COLO829 (cell line): ENCODE measurements at places on chromosomes 2 and 18.

DNA sequence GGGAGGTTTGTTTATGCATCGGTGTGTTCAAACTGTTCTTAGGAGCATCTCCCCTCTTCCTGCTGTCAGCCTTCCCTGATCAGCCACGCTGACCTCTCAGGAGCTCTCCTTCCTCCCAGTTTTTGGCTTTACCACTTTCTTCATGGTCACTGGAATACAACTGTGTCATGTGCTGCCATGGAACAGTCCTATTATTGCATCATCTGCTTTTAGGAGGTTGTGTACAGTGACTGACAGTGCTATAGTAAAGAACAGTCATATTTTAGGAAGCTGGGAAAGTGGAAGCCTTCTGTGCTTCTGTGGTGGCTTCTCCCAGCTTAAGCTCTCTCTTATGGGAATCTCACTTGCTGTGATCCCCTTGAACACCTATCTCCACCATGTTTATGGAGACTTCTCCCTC is 165.5 kb downstream of the TPGS2 start:
- no peak for DNase-seq

- DNase-seq, result no peak
These were observed 230.7 kb downstream of the ZNF516 start for GRCh38 chr18:76264198-76264875.

DNA sequence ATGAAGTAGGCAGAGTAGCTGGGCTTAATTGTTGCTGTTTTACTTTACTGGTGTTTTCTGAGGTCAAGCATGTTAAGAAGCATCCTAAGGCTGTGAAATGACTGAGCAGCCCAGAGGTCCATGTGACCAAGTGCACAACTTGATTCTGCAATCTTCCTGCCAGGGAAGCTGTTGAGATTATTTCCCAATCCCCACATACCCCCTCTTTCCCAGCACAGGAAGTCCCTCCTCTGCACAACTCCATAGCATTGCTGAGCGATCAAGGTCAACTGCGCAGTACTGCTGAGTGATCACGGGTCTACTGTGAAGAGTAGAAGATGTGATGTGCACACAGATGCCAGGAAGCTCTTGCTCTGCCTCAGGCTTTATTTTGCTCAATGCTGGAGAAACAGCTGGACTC is 105.8 kb downstream of the GALNT14 start:
- no peak for DNase-seq

GRCh38 chr18:34880882-34881834 is 160.1 kb upstream of the MAPRE2 start:
- DNase-seq, result peak; percentile 19

DNA sequence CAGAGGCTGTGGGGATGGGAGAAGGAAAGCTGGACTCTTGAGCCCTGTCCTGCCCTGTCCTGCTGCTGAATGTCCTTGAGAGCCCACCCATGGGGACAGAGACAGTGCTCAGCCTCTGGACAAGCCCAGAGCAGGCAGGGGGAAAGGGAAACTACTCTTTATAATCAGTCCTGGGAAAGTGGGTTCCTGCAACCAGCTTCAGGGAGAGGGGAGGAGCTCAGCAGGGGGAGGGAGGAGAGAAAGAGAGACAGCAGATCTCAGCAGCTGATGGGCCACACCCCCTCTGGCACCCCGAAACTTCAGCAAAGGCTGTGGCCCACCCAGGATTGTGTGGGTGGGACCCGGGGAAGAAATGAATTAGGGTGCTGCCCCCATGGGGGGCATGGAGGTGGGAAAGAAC is 11.6 kb downstream of the ECEL1 start:
- DNase-seq, result no peak

DNA sequence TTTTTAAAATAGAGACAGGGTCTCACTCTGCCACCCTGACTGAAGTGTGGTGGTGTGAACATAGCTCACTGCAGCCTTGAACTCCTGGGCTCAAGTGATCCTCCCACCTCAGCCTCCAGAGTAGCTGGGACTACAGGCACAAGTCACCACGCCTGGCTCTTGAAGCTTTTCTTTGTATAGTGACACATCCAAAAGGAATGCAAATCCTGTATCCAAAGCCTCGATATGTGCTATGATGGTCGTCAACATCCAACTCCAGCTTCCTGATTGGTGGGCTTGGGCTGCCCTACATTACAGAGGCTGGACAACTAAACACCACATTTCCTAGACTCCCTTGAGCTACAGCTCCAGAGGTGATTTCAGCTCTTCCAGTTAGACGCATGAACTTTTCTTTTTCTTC is 101.7 kb upstream of the PGAP1 start:
- DNase-seq, result peak; percentile 21

DNA sequence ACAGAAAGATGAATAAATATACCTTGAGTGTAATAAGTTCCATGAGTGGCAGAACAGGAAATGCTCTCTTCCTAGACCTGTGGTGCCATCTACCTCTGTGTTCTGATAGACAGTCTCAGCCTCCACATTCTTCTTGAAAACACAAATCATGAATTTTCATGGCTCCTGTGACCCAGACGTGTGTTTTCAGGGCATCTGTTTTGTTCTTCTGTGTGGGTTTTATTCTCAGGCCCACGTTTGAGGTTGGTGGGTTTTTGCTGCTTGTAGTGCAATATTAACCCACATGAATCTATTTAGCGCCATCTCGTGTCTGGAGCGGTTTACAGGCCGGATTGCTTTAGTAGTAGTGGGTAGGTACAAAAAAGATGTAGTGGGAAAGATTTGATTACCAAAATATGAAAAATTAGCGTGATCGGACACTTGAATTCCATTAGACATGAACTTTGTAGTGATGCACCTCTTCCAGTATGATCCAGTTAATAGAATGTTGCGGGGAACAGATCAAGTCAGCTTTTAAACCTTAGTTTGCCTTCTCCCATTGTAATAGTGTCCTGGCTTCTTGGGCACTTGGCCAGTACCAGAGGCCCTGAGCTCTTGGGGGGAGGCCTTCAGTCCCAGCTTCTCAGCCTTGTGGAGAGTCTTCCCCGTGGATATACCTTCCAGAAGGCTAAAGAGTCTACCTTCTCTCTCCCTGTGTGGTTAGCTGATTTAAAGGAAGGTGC is 256.5 kb downstream of the TPGS2 start:
- DNase-seq, result peak; percentile 24

GRCh38 chr2:158015428-158016076 is 86.1 kb upstream of the UPP2 start:
- no peak for DNase-seq

GRCh38 chr2:23503682-23504081 is 118.7 kb downstream of the KLHL29 start:
- peak; percentile 69 for DNase-seq

DNA sequence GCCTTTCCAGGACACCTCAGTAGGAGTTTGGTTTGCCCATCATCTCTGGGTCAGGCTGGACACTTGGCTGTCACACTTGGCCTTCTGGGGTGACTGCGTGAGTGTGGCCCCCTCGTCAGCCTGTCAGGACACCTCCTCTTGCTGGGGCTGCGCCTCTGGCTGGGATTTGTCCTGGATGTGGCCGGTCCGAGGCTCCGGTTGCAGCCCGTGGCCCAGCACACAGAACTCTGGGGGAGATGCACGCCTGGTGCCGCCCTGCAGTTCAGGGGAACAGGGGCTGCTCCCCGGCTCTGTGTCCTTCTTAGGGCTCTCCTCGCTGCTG is 9.6 kb downstream of the PCARE start:
- DNase-seq, result no peak

DNA sequence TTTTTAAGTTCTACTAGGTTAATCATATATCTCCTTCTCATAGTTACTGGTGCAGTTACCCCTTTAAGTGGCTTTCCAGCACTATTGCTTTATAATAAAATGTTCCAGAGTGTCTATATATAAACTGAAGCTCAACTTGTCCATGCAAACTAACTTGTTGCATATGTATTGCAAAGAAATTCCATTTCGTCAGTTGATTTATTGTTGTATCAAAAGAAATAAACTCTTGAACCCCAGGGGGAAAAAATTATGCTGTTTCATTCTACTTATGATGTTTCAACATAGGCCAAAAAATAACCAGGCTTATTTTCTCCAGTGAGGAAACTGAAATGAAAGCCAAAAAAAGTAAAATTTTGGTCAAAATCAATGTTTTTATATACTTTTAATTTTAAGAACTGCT is 491.9 kb downstream of the NR4A2 start:
- DNase-seq, result no peak

DNA sequence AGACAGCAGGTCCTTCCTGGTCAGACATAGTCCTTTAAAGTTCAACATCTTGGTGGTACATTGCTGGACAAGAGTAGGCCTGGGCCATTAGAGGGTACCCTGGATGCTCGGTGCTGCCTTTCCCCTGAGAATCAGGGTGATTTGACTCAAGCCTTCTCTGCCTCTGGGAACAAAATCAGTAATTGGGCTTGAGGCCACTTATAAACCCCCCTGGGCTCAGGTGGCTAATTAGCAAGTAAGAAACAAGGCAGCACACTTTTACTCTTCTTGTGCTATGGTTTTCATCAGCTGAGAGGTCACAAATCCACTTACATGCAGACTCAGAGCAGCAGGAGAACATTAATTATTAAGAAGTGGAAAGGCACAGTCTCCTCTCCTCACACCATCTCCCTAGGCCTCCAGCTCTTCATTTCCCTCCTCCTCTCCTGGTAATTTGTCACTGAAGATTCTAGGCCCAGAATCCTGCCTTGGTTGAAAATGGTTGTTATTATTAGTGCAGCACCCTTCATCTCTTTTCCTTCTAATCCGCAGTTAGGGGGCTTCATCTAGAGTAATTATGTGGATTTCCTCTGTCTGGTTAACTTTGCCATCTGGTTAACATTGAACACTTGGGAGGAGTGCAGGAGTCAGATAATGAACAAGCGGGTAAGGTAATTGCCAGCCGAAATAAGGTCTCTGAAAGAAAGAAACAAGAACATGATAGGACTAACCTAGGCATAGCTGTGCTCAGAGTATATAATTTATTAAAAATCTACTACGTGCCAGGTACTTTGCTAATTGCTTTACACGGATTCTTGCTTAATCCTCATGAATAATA is 29.7 kb upstream of the CASP10 start:
- no peak for DNase-seq

GRCh38 chr2:10439185-10439879 is 8.8 kb downstream of the ODC1 start:
- no peak for DNase-seq

DNA sequence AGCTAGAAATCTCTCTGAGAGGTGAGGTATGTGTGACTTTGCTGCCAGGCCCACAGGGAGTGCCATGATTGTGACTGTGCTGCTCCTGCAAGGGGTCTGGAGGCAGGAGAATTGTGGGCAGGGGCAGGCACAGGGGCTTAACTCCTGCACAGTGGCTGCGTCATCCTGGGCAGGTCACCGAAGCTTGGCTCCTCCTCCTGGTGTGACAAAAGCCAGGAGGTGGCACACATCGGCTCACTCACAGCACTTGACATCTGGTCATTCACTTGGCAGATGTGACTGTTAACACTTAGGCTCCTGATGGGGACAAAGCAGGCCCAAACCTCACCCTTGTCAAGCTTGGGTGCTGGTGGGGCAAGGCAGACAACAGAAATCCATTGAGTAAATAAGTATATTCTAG is 36.4 kb upstream of the GLI2 start:
- no peak for DNase-seq

DNA sequence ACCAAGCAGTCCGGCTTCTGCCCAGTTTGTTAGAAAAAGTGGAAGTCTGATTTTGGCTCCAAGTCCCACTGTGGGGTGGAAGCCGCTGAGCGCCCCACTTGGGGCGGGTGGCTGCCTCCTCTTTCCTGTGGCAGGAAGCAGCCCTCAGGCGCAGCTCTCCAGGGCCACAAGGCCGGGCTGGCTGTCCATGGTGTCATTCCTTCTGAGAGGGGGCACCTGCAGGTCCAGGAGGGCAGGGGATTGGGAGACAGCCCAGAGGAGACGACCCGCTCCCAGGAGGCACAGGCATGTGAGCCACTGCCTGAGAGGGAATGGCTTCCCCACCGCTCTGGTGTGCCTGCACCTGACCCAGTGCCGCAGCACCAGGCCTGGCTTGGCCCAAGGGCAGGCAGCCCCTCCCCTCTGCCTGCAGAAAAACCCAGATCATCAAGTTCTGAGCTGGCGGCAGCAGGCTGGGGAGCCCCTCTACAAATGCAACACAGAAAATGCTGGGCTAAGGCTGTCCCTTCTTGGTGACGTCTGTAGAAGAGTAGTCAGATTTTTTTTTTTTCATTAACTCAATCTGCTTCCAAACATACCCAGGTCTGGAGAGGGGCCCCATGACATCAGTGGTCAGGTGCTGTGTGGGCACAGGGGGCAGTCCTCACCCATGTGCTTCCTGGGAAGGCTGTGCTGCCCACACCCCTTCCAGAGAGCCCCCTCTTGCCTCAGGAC is 38.4 kb downstream of the HS6ST1 start:
- DNase-seq, result no peak

- DNase-seq, result no peak
These were observed 294.2 kb downstream of the CCDC85A start for GRCh38 chr2:56478027-56478426.

DNA sequence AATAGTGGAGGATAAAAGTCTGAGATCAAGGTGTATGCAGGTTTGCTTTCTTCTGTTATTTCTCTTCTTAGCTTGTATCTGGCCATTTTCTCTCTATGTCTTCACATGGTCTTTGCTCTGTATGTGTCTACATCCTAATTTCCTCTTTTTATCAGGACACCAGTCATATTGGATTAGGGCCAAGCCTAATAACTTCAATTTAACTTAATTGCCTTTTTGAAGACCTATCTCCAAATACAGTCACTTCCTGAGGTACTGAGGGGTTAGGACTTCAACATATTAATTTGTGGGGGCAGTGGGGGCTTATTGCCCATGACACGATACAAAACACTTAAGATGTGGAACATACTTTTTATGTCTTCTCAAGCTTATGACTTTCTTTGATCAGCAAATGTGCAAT is 632.9 kb upstream of the CELF4 start:
- DNase-seq, result no peak

DNA sequence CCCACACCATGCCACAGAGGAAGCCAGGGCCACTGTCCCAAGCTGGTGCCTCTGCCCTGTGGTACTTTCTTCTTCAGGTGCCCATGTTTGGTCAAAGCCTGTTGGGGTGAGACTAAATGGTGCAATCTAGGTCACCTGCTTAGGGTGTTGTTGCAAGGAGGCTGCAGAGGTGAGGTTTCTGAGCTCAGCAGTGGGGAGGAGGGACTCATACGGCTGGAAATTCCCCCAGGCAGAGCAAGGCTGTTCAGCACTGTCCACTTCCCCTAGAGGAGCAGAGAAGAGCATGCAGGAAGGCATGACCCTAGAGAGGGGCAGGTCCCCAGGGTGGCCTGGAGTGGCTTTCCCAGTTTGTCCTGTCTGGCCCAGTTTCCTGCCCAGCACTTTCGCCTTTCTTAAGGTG is 211.0 kb downstream of the HAUS1 start:
- DNase-seq, result no peak

GRCh38 chr2:200320344-200320743 is 13.9 kb downstream of the SPATS2L start:
- no peak for DNase-seq

GRCh38 chr2:220198896-220199295 is 571.5 kb downstream of the SLC4A3 start:
- peak; percentile 28 for DNase-seq
